Activated CD4-positive, alpha-beta T cell treated with anti-CD3 and anti-CD28 coated beads for 36 hours (primary cell): ENCODE measurements at places on chromosomes 2 and 18. TPM values are rescaled to one million over a fixed set of nuclear protein-coding genes. Genes with fewer than 3 reads are reported as not detected.
A peak's percentile ranks its signal among the peaks of the same experiment; 100 is the strongest.

Gene UGT1A6
- total RNA-seq = not detected

GRCh38 chr2:62305421-62306176, 109.7 kb downstream of the B3GNT2 start:
- peak overlapping the region; percentile 51 for H3K4me3 ChIP-seq
- peaks cover 72% of the 10 kb centered on the region for H3K4me1 ChIP-seq
- peak overlapping the region; percentile 91 for H3K27ac ChIP-seq
- DNase-seq = peak; percentile 88
- H3K27me3 ChIP-seq = no peaks in the 10 kb centered on the region

Gene GREB1L
- total RNA-seq = not detected

DNA sequence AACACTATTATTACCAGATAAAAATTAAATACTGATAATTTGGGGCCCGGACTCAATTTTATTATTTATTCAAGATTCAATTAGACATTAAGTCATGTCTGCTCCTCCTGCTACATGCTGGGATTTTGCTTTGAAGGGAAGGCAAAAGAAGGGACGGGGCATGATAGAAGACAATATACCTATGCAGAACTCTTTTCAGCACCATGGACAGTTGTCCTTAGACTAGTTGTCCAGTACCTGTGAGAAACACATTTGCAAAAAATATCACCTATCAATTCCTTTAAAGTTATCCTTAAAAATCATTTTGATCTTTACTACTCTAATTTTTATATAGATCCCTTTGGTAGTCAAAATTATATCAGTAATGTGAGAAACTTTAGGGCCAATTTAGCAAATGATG, 100.2 kb upstream of the SULT1C3 start:
- H3K27me3 ChIP-seq = peaks cover 3% of the 10 kb centered on the region
- no peaks in the 10 kb centered on the region for H3K4me1 ChIP-seq
- no peak overlapping the region for H3K4me3 ChIP-seq

DNA sequence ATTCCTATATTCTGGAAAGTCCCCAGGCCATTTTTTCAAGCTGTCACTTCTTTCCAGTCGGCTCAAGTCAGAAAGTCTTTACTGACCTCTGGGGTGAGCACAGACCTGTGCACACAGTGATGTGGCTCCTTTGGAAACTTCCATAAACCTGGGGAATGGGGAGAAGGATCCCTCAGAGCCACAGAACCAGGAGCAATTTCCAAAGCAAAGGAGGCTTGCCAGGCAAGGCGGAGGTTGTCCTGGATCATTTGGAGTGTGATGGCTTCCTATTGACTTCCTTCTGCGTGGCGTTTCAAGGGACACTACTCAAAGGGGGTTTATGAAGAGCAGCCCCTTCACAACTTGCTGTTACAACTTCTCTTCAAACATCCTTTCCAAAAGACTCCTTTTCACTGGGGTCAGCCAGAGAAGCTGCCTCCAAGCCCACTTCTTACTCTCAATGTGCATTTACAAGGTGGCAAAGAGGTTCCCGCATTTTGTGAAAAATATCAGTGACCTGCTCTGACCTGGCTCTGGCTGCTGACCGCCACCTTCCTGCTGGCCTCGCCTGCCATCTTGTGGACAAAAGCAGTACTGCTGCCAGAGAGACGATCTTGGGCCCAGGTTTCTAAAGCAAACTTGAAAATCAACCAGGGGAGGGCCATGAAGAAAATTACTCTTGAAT, 18.2 kb upstream of the TMEM247 start:
- no peak overlapping the region for H3K4me3 ChIP-seq
- no peaks in the 10 kb centered on the region for H3K36me3 ChIP-seq
- H3K27me3 ChIP-seq = peaks cover 2% of the 10 kb centered on the region
- DNase-seq = peak; percentile 83
- peak overlapping the region; percentile 0 for H3K27ac ChIP-seq

GRCh38 chr2:212903413-212903812, 248.0 kb downstream of the IKZF2 start:
- no peaks in the 10 kb centered on the region for H3K4me1 ChIP-seq
- no peak overlapping the region for H3K4me3 ChIP-seq
- H3K27ac ChIP-seq = no peak overlapping the region
